Activated T-helper 1 cell treated with anti-CD3 and anti-CD28 coated beads, Interleukin-2, amount 50 U/mL, for 16 hours (primary cell): ENCODE measurements at places on chromosomes 12 and 14.
A peak's percentile ranks its signal among the peaks of the same experiment; 100 is the strongest.

GRCh38 chr12:63766498-63766897, 13.2 kb upstream of the RXYLT1 start:
- no peak for DNase-seq

- peak; percentile 56 for DNase-seq
These were observed 11.0 kb downstream of the PDE1B start for GRCh38 chr12:54560374-54560858.

DNA sequence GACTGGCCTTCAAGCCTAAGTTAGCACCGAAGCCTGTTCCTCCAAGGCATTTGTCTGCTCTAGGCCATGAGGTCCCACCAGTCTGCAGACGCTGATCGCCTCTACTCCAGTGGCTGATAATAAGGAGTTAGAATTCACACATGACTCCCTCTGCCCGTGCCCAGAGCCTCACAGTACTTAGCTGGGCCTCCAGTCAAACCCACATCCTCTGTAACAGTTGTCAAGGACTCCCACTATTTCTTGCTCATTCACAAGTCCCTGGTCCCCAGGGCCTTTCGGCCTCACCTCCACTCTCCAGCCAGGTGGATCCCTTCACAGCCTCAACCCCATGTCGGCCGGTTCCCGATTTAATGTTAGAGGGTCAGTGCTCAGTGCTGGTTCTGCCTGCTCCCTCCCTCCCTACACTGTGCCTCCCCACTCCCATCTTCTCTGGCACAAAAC, 6.3 kb upstream of the KRT5 start:
- DNase-seq = no peak

DNA sequence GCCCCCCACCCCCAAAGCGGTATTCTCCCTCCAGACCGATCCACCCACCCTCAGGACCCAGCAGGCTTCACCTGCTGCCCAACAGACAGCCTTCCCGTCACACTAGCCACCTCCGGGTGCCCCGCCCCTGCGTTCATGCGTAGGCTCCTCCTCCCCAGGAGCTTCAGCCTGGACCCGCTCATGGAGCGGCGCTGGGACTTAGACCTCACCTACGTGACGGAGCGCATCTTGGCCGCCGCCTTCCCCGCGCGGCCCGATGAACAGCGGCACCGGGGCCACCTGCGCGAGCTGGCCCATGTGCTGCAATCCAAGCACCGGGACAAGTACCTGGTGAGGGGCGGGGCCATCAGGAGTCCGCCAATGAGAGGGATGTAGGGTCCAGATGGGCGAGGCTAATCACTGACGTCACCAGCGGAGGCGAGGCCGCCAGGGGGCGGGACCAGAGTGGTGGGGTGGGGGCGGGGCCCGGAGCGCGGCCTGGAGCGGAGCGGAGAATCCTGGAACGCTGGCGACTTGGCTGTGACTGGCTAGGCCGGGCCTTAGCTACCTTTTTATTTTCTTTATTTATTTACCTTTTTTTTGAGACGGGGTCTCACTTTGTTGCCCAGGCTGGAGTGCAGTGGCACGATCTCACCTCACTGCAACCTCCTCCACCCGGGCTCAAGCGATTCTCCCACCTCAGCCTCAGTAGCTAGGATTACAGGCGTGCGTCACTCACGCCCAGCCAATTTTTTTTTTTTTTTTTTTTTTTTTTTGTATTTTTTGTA, 4.4 kb downstream of the TNS2 start:
- DNase-seq = peak; percentile 86

GRCh38 chr12:48286665-48287064, 64.1 kb downstream of the ZNF641 start:
- DNase-seq = no peak

DNA sequence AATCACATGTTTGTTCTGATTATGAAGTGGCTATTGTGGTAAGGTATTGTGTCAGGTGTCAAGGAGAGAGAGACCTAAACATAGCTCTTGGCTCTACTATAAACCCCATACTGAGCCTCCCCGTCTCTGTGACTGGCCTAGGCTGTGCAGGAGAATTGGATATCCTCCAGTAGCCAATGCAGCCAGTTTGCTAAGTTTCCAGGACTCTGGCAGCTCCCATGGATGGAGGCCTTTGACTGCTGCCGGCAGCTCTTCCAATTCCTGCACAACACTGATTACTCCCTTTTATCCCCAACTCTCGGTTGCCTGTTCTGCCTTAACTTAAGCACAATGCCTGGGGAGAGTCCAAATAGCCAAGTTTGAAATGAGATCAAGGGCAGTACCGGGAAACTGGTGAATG, 59.3 kb downstream of the ABCC9 start:
- DNase-seq = no peak

- DNase-seq = peak; percentile 15
These were observed 11.5 kb upstream of the NUP107 start for GRCh38 chr12:68675101-68675842.

DNA sequence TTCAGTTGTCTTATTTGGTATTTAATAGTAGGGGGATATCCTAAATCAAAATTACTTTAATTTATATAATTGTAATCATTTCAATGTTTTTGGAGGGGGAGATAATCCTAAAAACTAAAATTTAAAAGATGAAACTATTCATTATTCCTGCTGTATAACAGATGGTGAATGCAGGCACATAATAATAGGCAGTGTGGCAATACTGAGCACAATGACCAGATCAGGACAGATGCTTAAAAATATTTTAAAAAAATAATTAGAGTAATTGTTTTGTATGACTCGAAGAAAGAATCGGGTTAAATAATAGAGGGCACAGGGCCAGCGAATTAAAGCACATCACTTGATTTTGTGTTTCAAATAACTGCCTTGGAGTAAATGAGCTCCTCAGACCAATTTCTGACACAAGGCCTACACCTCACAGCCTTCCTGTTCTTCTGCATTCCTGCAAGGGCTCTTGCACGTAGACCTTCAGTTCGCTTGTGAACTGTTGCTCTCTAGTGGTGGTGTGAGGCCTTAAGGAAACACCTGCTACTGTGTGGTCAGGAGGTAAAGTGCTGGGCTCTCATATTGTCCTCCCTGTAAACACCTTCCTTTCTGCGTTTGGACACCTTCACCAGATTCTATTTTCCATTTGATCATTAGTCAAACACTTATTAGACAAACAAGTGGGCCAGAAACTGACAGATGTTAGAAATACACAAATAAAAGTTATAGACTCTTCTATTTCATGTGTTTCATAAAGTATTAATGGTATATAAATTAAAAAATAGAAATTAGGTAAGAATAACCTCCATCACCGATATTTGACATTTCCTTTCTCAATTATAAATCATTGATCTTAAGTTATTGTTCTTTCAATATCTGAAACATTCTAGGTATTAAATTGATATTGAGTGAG, 29.3 kb upstream of the KLRF1 start:
- DNase-seq = peak; percentile 21

DNA sequence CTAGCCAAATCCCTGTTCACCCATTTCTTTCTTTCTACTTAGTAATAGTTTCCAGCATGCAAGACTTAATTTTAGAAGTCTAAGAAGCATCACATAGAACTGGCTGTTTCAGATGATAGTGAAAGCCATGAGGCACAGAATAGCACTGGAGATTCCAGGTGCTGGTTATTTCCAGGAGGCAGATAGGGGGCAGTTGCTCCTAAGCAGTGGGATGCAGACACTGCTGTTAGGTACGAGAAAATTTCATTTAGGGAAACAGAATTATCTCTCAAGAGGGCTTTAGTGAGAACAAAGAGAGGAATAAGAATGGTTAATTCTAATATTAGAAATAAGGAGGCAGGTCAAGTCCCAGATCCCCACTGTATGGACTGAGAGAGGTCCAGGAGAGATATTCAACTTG, 3.6 kb upstream of the MDGA2 start:
- DNase-seq = no peak
